ENCODE measurements at places on chromosomes 16 and 17.

- no peak for DNase-seq
Observed at GRCh38 chr17:44355642-44356099, 8.0 kb downstream of the FAM171A2 start.

- no peak for DNase-seq
Observed at GRCh38 chr16:11238272-11239202, 17.5 kb downstream of the SOCS1 start.

GRCh38 chr17:76982408-76983074 is 114.3 kb downstream of the MGAT5B start:
- no peak for DNase-seq

- no peak for DNase-seq
Observed at GRCh38 chr16:75780669-75781068, 54.4 kb upstream of the CPHXL start.

- DNase-seq = no peak
Observed at GRCh38 chr16:21653571-21653970, 1.2 kb upstream of the IGSF6 start.

DNA sequence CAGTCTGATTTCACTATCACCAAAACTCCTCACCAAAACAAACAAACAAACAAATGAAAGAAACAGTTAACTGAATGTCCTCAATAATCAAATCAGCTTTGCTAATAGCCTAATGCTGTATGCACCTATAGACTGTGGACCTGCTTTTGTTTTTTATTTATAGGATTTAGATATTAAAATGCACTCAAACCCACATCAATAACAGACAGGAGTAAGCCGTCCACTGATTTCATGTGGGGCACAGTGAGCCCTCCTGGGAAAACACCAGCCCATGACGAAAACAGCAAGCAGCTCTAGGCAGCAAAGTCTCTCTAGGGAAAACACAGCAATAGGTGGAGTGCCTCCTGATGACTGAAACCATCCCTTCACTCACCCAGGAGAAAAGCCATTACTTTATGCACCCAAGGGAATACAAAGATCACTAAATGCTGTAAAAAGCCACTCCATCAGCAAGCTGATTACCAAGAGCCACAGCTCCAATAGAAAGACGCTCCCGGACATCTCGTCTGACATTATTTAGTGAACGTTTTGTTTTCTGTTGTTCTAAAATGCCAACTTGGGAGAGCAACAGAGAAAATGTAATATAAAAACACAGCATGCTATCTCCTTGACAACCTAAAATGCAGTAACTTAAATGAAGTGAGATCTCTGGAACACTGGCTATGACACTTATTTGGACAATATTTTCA is 47.8 kb downstream of the ANKFY1 start:
- DNase-seq = no peak

All from activated CD4-positive, CD25-positive, alpha-beta regulatory T cell (primary cell).